ENCODE measurements at places on chromosomes 4 and X.
A peak's percentile ranks its signal among the peaks of the same experiment; 100 is the strongest.

- DNase-seq = no peak
These were observed 1.5 kb downstream of the ABCE1 start for GRCh38 chr4:145099653-145100052.

GRCh38 chr4:124948976-124949597 lies 236.6 kb upstream of the ANKRD50 start:
- no peak for DNase-seq

DNA sequence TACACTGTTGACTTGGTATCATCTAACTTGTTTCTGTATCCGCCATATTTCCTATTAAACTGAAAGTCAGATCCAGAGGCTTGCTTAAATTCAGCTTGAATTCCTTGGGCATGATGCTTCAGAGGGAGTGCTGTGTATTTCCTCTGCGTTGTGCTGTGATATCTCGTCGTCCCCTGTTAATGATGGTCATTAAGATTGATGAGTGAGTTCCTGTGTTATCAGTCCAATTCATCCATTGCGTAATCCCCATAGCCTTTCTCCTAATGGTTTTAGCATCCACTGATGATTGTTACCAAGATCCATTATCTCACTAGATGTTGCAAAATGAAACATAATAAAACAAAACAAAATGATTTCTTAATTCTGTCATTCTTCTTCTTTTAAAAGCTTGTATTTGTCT lies 31.3 kb upstream of the CHM start:
- DNase-seq = no peak

- DNase-seq = no peak
These were observed 79.0 kb upstream of the TRAM1L1 start for GRCh38 chr4:117164338-117164737.

DNA sequence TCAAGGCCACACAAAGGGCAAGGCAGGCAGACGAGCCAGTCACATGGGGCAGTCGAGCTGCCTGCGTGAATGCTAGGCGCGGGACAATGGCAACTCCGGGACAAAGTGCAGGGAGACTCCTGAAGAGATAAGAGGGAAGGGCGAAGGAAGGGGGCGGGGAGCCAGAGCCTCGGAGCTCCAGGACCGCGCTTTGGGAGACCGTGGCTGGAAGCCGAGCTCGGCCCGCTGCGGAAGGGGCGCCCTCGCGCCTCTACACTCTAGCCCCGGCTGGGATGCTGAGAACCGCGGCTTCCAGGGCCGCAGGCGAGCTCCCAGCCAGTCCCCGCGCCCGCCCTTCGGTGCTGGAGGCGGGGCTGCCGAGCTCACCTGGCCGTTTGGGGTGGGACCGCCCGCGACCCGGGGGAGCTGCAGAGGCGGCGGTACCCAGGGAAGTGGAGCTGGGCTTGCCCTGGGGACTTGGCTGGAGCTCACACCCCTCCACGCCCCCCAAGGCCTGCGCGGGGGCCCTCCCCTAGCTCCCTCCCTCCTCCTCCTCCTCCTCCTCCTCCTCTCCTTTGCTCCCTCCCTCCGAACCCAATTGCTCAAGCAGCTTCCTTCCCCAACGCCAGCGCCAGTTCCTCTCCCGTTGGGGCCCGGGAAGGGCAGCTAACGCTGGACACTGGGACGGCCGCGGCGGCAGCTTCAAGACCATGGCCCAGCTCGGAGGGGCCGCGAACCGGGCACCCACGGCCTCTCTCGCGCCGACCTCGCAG lies at the start of gene SOWAHD:
Gene SOWAHD (plus strand): TSS at position 610 of the 752 bp plus-strand sequence. CDS start 80 bp downstream, at position 690.
- peak; percentile 47 for DNase-seq

Measured in activated T-cell treated with anti-CD3 and anti-CD28 coated beads, Interleukin-2, amount 50 U/mL, for 48 hours (primary cell).